A673 (cell line): ENCODE measurements at places on chromosomes 1 and 21.

DNA sequence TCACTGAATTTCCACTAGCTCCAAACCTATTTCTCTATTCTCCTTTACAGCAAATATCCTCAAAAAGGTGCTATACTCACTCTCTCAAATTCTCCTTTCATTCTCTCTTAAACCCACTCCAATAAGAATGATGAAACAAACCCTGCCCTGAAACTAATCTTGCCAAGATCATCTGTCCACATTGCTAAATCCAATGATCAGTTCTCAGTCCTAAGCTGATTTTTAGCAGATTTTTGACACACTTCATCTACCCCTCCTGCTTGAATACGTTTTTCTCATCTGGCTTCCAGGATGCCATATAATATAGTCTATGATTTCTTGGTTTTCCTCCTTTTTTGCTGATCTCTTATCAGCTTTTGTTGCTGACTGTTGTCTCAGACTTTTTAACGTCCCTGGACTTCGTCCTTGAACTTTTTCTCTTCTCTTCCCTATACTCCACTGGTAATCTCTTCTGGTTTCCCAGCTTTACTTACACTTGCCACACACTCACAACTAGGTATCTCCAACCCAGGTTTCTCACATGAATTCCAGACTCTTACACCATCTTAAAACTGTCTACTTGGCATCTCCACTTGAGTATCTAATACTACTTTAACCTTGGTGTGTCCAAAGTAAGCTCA lies 35.3 kb downstream of the RERE start:
- no peak overlapping the region for H3K4me3 ChIP-seq
- DNase-seq, result no peak
- H3K36me3 ChIP-seq, result no peaks in the 10 kb centered on the region
- no peaks in the 10 kb centered on the region for H3K27me3 ChIP-seq
- H3K4me1 ChIP-seq, result peaks cover 4% of the 10 kb centered on the region
- no peak overlapping the region for H3K27ac ChIP-seq

GRCh38 chr21:31671931-31672330 lies 12.4 kb downstream of the SOD1 start:
- H3K4me3 ChIP-seq, result no peak overlapping the region
- no peaks in the 10 kb centered on the region for H3K27me3 ChIP-seq
- no peak overlapping the region for H3K27ac ChIP-seq
- peaks cover 16% of the 10 kb centered on the region for H3K4me1 ChIP-seq

DNA sequence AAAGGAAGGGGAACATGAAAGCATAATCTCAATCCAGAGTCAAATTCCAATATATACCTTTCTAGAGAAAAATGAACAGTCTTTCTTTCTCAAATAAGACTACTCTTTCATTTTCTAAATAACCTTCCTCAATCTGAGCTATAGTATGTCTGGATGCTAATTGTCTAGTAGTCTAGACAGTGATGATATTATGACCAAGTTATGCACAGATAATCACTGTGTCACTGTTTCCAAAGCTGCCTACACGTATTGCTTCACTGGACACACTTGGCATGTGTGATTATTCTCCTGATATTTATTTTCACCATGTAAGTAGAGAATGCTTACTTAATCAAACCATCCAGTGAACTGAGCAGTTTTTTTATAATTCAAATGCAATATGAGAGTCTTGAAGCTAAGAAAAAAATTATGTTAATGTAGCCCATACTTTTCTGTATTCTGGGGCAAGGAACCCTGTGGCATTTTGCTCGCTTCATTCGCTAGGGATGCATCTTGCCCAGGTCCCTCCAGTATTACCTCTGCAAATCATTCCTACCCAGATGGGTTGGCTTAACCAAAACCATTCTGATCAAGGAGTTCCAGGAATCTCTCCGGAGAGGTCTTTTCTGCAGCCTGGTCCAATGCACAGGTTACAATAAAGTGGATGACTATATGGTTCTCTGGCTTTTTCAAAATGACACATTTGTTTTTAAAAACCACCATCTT lies 303.1 kb upstream of the RUNX1 start:
- no peak overlapping the region for H3K27ac ChIP-seq
- no peaks in the 10 kb centered on the region for H3K36me3 ChIP-seq
- H3K27me3 ChIP-seq, result no peaks in the 10 kb centered on the region
- no peak for DNase-seq
- no peaks in the 10 kb centered on the region for H3K4me1 ChIP-seq

DNA sequence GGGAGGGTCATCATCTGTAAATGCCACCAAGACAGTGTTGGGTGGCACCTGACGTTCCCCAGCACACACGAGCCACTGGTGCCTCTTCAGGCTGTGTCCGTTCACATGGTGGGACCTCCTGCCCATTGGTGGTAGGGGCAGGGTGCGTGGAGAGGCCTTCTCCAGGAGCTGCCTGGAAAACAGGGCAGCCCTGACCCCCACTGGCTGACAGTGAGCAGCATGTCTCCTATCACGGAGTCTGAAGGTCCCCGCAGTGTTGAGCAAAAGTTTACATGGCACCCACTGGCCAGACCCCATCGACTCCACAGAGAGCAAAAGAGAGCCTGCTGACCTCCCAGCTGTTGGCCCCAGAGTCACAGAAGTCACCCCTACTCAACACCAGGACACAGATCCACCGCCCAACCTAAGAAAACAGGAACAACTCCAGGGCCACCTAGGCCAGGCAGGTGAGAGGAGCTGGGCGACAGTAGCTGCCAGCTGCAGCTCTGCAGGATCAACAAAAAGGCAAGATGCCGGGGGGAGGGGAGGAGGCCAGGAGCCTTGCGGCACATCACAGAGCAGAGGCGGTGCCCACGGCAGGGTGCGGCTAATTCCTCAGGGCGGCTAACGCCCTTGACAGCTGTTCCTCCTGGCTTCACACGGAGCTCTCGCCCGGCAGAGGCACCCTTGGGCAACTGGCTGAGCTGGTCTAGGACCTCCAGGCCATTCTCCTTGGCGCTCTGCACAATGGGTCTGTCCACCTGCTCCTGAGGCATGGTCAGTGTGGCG lies 14.4 kb upstream of the IFI6 start:
- H3K27me3 ChIP-seq, result peaks cover 3% of the 10 kb centered on the region
- H3K27ac ChIP-seq, result no peak overlapping the region
- H3K4me1 ChIP-seq, result no peaks in the 10 kb centered on the region

DNA sequence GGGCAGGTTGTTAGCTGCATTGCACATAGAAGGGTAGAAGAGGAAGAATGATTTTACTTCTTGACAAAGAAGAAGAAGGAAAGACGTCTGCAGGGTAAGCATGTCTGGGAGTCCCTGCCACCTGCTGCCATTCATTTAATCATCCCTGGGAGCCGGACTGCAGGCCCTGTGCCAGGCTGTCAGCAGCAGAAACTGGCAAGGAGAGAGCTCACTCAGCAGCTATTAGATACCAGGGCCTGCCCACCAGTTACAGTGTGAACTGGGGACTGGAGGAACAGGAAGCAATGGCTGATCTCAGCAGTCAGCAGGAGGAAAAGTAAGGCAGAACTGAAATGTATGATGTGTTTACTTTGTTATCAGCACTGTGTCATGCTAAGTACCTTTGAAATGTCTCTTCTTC lies 75.7 kb upstream of the C1orf87 start:
- no peaks in the 10 kb centered on the region for H3K36me3 ChIP-seq
- peak; percentile 16 for DNase-seq
- no peak overlapping the region for H3K27ac ChIP-seq
- H3K27me3 ChIP-seq, result peaks cover 16% of the 10 kb centered on the region

- DNase-seq, result no peak
- H3K36me3 ChIP-seq, result no peaks in the 10 kb centered on the region
- no peak overlapping the region for H3K4me3 ChIP-seq
- no peaks in the 10 kb centered on the region for H3K4me1 ChIP-seq
- no peaks in the 10 kb centered on the region for H3K27me3 ChIP-seq
Observed at GRCh38 chr21:33854604-33855003, 61.0 kb downstream of the ATP5PO start.

GRCh38 chr1:206676499-206676898 lies 8.2 kb upstream of the MAPKAPK2 start:
- no peaks in the 10 kb centered on the region for H3K4me1 ChIP-seq
- H3K27ac ChIP-seq, result no peak overlapping the region
- H3K4me3 ChIP-seq, result no peak overlapping the region
- no peak for DNase-seq
- peaks cover 6% of the 10 kb centered on the region for H3K27me3 ChIP-seq
- no peaks in the 10 kb centered on the region for H3K36me3 ChIP-seq

DNA sequence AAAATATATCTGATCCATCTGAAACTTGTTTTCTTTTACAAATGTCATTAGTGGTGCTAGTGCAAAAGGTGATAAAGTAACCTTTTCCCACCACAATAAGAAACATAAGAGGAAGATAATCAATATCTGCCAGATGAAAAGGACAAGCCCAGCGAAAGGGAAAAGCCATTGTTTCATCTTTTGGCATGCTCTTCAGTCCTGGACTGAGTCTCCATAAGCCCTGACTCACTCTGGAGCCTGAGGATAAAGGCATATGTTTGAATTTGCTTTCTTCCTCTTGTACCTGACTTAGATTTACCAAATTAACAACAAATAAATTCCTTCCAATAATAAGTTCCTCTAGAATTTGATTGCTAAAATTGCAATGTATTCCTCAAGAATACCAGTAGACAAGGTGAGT lies 13.6 kb downstream of the DNAJC11 start:
- no peaks in the 10 kb centered on the region for H3K27me3 ChIP-seq
- H3K4me3 ChIP-seq, result no peak overlapping the region
- H3K27ac ChIP-seq, result no peak overlapping the region
- DNase-seq, result no peak
- no peaks in the 10 kb centered on the region for H3K4me1 ChIP-seq
- H3K36me3 ChIP-seq, result no peaks in the 10 kb centered on the region
